ENCODE measurements at places on chromosomes 4 and X.

DNA sequence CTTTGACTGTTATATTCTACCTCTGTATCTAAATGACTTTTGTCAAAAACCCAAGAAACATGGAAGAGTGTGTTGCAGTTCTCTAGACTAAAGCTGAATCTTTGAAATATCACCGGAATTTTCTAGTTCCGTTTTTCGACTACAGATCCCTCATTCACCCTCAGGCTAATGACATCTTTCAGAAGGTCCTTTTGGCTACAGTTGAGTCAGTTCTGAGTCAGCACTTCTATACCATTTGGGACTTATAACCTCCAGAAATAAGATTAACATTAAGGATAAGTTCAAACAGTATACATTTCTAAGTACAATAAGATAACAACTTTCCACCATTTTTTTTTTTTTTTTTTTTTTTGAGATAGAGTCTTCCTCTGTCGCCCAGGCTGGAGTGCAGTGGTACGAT, 331.0 kb upstream of the CPXCR1 start:
- no peak overlapping the region for H3K27ac ChIP-seq
- no peak for DNase-seq
- H3K4me1 ChIP-seq: no peaks in the 10 kb centered on the region
- H3K27me3 ChIP-seq: no peaks in the 10 kb centered on the region
- H3K36me3 ChIP-seq: no peaks in the 10 kb centered on the region

DNA sequence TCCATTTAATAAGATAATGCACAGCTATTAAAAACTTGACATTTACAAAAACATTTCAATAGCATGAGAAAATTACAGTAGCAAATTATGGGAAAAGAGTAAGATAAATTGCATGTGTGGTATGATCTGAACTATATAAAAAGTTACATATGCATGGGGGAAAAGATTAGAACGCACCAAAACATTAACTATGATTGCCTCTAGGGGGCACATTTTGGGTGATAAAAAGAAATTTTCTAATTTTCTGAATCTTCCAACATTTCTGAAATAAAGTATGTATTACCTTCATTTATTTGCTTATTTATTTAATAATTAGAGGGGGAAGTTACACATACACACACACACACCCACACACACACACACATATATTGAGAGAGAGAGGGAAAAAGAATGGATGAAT, 19.6 kb upstream of the KDM5C start:
- no peaks in the 10 kb centered on the region for H3K4me1 ChIP-seq
- no peak for DNase-seq
- H3K27ac ChIP-seq: no peak overlapping the region
- no peak overlapping the region for H3K4me3 ChIP-seq
- no peaks in the 10 kb centered on the region for H3K27me3 ChIP-seq

DNA sequence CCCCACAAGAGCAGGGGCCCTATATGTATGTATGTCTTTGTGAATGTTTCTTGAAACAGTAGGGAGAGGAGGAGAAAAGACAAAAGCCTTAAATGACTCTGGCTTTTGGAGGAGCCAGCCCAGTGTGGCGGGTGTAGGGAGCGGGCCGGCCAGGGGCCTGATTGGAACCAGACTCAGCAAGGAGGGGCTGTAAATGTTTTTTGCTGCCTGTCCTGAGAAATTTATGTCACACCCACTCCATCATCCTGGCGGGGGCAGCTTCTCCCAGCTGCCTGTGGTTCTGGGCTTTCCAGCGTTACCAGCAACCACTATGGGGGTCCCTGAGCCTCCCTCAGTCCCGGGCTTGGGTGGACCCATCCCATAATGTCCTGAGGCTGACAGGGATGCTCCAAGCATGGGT, 130.8 kb downstream of the PJA1 start:
- no peak overlapping the region for H3K4me3 ChIP-seq
- H3K36me3 ChIP-seq: no peaks in the 10 kb centered on the region
- H3K27me3 ChIP-seq: no peaks in the 10 kb centered on the region

GRCh38 chrX:121581885-121582284, 534.5 kb downstream of the GLUD2 start:
- no peak overlapping the region for H3K27ac ChIP-seq
- H3K36me3 ChIP-seq: no peaks in the 10 kb centered on the region
- no peaks in the 10 kb centered on the region for H3K4me1 ChIP-seq

GRCh38 chr4:82648356-82648755, 86.6 kb upstream of the TMEM150C start:
- H3K4me1 ChIP-seq: no peaks in the 10 kb centered on the region
- no peaks in the 10 kb centered on the region for H3K36me3 ChIP-seq
- no peaks in the 10 kb centered on the region for H3K27me3 ChIP-seq
- no peak overlapping the region for H3K4me3 ChIP-seq
- DNase-seq: no peak

DNA sequence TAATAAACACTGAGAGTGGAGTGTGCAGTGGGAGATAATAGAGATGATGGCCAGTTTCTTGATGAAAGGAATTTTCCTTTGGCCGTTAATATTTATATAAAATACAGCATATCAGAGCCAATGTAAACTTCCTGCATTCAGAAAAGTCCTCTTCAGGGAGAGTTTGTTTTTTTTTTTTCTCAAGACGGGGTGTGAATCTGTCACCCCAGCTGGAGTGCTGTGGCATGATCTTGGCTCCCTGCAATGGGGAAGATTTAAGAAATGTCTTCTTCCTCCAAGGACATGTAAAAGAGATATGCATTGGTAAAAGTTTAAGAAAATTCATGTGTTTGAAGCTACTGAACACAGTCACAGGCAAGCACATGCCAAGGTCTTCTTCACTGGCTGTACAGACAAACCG, 25.4 kb upstream of the TBC1D9 start:
- no peaks in the 10 kb centered on the region for H3K4me1 ChIP-seq
- H3K36me3 ChIP-seq: no peaks in the 10 kb centered on the region
- no peak overlapping the region for H3K27ac ChIP-seq
- no peak overlapping the region for H3K4me3 ChIP-seq
- no peaks in the 10 kb centered on the region for H3K27me3 ChIP-seq

DNA sequence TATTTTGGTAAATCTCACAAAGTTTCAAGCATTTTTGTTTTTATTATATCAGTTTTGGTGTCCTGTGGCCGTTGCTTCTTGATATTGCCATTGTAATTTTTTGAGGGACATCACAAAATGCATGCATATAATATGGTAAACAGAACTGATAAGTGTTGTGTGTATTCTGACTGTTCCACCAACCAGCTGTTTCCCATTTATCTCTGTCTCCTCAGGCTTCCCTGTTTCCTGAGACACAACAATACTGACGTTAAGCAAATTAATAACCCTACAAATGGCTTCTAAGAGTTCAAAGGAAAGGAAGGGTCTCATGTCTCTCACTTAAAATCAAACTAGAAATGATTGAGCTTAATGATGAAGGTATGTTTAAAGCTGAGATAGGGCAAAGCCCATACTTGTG, 40.0 kb downstream of the UGT2B10 start:
- DNase-seq: no peak
- no peaks in the 10 kb centered on the region for H3K36me3 ChIP-seq
- no peaks in the 10 kb centered on the region for H3K27me3 ChIP-seq
- no peak overlapping the region for H3K4me3 ChIP-seq

GRCh38 chrX:105120463-105120862, 100.0 kb downstream of the TEX13A start:
- no peaks in the 10 kb centered on the region for H3K27me3 ChIP-seq
- DNase-seq: no peak
- H3K27ac ChIP-seq: no peak overlapping the region
- H3K4me1 ChIP-seq: no peaks in the 10 kb centered on the region
- no peak overlapping the region for H3K4me3 ChIP-seq
- H3K36me3 ChIP-seq: no peaks in the 10 kb centered on the region

DNA sequence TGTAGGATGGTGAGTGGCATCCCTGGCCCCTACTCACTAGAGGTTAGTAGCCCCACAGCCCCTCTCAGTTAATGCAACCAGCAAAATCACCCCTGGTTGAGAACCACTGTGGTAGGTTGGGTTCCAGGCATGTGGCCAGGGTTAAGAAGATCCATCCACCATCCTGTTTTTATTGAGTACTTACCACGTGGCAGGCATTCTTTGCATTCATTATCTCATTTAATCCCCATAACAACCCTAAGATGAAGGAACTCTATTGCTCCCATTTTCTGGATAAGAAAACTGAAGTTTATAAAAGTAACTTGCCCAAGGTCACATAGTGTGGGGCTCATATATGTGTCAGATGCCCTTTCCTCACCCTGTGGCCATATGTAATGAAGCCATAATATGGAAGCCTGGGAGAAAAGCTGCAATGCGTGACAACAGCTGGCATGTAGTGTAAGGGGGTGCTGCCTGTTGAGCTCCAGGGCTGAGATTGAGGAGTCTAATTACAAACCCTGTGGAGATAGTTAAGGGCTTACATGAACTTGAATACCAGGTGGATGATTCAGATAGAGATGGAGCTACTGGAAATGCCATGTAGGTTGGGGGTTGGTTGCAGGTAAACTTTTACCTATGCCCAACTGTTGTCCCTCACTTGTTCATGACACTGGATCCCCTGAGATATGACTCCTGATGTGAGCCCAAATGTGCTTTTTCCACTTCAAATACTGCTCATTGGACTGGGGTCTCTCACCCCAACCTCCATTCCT, 100.2 kb upstream of the PGRMC2 start:
- peak overlapping the region; percentile 63 for H3K27ac ChIP-seq

- no peak overlapping the region for H3K27ac ChIP-seq
- no peaks in the 10 kb centered on the region for H3K27me3 ChIP-seq
- H3K4me1 ChIP-seq: no peaks in the 10 kb centered on the region
- no peak for DNase-seq
- no peak overlapping the region for H3K4me3 ChIP-seq
Observed at GRCh38 chrX:35406386-35406785, 391.8 kb upstream of the MAGEB16 start.

- no peaks in the 10 kb centered on the region for H3K36me3 ChIP-seq
- DNase-seq: no peak
- H3K27me3 ChIP-seq: 0 out of 2 replicates have a peak, but pooled peaks cover 3% of the 10 kb centered on the region
- no peak overlapping the region for H3K27ac ChIP-seq
- H3K4me1 ChIP-seq: no peaks in the 10 kb centered on the region
Observed at GRCh38 chr4:1802151-1802715, 9.1 kb downstream of the FGFR3 start.

- no peak overlapping the region for H3K27ac ChIP-seq
- no peaks in the 10 kb centered on the region for H3K4me1 ChIP-seq
- H3K36me3 ChIP-seq: no peaks in the 10 kb centered on the region
- no peak overlapping the region for H3K4me3 ChIP-seq
- DNase-seq: no peak
Observed at GRCh38 chr4:109418588-109418987, 15.0 kb upstream of the SEC24B start.

Data from PC-9 (cell line).